ENCODE measurements at places on chromosomes 12 and 14.

DNA sequence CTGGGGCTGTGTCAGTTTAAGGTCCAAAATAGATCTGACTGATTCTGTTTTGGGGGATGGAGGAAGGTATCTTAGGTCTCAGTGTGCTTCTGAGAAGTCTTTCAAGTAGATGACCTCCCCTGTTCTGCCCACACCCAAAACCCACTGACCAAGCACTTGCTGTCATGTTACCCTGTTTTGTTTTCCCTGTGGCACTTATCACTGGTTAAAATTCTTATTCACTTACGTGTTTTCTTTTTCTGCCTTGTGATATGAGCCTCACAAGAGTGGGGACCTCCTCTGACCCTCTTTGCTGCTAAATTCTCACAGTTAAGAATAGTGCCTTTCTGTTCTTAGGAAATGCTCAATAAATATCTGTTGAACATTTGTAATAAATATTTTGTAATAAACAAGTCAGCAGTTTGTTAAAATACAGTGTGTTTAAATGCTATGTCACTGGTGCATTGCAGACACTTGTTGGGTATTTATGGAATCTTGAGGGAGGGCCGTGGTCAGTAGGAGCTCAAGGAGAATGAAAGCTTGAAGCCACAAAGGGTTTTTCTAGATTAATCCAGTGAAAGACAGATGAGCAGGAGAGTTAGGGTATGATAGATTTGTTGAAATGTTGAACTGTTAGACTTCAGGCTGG is 20.9 kb downstream of the PLEKHA5 start:
- H3K27ac ChIP-seq, result no peak overlapping the region
- peaks cover 4% of the 10 kb centered on the region for H3K4me1 ChIP-seq
- no peak for DNase-seq
- H3K4me3 ChIP-seq, result no peak overlapping the region
- no peaks in the 10 kb centered on the region for H3K36me3 ChIP-seq
- no peaks in the 10 kb centered on the region for H3K27me3 ChIP-seq

DNA sequence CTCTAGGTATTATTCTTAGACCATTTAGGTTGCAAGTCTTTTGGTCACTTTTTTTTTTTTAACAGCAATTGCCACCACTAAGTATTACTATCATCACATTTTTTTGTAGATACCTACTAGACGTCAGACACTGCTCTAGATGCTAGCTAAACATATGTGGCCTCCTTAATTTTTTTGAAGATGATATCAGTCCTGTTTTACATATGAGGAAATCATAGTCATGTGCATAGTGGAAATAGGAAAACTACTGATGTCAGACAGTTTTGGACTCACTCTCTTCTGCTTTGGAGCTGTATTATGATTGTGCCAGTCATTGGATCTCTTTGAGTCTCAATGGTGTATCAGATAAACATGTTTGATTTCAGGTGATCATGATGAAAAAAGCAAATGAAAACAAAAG is 304.3 kb downstream of the DIO2 start:
- H3K4me3 ChIP-seq, result no peak overlapping the region
- no peaks in the 10 kb centered on the region for H3K36me3 ChIP-seq
- H3K4me1 ChIP-seq, result no peaks in the 10 kb centered on the region
- H3K27ac ChIP-seq, result no peak overlapping the region

GRCh38 chr14:51081209-51081608 is 13.7 kb downstream of the TRIM9 start:
- H3K27ac ChIP-seq, result no peak overlapping the region
- H3K4me3 ChIP-seq, result no peak overlapping the region
- peaks cover 45% of the 10 kb centered on the region for H3K27me3 ChIP-seq
- DNase-seq, result no peak
- H3K4me1 ChIP-seq, result no peaks in the 10 kb centered on the region
- peaks cover 2% of the 10 kb centered on the region for H3K36me3 ChIP-seq

DNA sequence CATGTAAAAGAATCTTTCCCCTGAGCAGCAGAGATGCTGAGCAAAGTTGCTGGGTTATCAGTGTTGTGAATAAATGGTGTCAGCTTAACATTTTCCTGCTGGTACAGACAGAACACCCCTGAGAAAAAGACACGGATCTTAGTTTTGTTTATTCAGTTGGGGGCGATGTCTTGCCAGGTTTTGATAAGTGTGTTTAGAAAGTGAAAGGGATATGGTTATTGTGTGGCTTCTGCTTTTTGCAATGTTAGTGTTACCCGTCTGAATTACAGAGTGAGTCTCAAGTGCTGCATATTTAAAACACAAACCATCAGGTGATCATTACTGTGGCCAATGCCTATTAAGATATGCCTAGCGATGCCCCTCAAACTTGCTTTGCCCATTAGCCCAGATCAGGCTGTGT is 864.6 kb upstream of the SEL1L start:
- no peaks in the 10 kb centered on the region for H3K27me3 ChIP-seq
- H3K36me3 ChIP-seq, result no peaks in the 10 kb centered on the region
- no peaks in the 10 kb centered on the region for H3K4me1 ChIP-seq

- H3K4me1 ChIP-seq, result peaks cover 44% of the 10 kb centered on the region
- peak overlapping the region; percentile 82 for H3K27ac ChIP-seq
- H3K36me3 ChIP-seq, result peaks cover 90% of the 10 kb centered on the region
- no peak for DNase-seq
Observed at GRCh38 chr12:122870163-122870842, 25.6 kb downstream of the VPS37B start.

DNA sequence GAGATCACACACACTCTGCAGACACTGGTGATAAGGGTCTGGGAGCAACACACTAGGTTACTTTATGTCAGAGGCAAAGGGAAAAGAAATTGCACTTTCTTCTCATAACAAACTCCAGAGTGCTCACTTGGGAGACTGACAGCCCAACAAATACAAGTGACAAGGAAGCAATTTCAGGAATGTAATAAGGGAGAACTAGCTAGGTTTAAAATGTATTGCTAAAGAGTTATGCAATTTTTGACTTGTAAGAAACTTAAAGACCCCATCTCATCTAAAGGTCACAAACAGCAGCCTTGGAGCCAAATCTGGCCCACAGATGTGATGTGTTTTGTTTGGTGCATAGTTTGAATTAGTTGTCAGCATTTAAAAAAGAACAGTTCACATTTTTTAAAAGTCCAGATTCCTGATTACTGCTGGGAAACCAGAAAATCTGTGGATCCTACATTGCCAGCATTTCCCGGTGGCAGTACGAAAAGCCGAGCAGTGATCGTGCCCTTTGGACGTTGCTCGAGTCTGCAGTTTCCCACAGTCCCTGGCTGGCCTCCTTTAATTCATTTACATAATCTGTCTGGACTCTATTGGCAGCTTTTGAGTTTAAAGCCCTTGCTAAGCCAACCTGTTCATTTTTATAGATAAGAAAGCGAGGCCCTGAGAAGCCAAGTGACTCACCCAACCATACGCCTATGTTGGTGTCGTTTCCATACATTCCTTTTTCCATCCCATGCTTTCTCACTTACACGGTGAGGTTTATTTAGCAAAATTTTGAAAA is 42.0 kb upstream of the ETV6 start:
- DNase-seq, result no peak
- no peaks in the 10 kb centered on the region for H3K4me1 ChIP-seq
- no peaks in the 10 kb centered on the region for H3K36me3 ChIP-seq
- no peak overlapping the region for H3K27ac ChIP-seq
- H3K27me3 ChIP-seq, result no peaks in the 10 kb centered on the region

DNA sequence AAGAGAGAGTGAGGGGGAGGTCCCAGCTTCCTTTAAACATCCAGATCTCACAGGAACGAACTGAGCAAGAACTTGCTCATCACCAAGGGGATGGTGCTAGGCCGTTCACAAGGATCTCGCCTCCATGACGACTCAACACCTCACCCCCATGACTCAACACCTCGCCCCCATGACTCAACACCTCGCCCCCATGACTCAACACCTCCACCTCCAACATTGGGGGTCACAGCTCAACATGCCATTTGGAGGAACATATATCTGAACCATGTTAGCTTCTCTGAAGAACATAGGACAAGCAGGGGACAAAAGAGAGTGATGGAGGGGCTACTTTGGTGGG is 66.0 kb upstream of the LHX5 start:
- H3K4me3 ChIP-seq, result no peak overlapping the region
- peaks cover 45% of the 10 kb centered on the region for H3K27me3 ChIP-seq
- H3K4me1 ChIP-seq, result no peaks in the 10 kb centered on the region
- no peak for DNase-seq
- peaks cover under 1% of the 10 kb centered on the region for H3K36me3 ChIP-seq

DNA sequence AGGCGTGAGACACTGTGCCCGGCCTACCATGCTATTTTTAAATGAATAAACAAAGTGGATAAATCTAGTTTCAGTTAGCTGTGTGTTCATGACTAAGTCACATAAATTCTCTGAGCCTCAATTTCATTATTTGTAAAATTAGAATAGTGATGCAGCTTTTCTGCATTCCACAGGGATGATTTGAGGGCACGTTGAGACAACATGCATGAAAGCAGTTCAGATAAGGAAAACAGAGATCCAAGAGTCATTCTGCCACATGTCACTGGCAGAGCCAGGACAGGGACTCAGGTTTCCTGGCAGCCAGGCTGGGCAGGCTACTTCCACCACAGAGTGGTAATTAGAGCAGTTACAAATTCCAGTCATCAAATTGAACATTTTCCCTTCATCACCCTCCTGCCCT is 2.9 kb upstream of the PPP4R4 start:
- no peak for DNase-seq
- H3K4me3 ChIP-seq, result no peak overlapping the region
- H3K4me1 ChIP-seq, result peaks cover 19% of the 10 kb centered on the region
- H3K27me3 ChIP-seq, result peaks cover 14% of the 10 kb centered on the region
- H3K27ac ChIP-seq, result no peak overlapping the region

- no peaks in the 10 kb centered on the region for H3K36me3 ChIP-seq
- H3K27ac ChIP-seq, result no peak overlapping the region
- H3K27me3 ChIP-seq, result no peaks in the 10 kb centered on the region
- H3K4me3 ChIP-seq, result no peak overlapping the region
- no peaks in the 10 kb centered on the region for H3K4me1 ChIP-seq
Observed at GRCh38 chr12:100842156-100842555, 47.6 kb downstream of the ANO4 start.

GRCh38 chr14:39576258-39576657 is 144.0 kb upstream of the FBXO33 start:
- H3K36me3 ChIP-seq, result no peaks in the 10 kb centered on the region
- no peaks in the 10 kb centered on the region for H3K27me3 ChIP-seq
- H3K4me3 ChIP-seq, result no peak overlapping the region
- H3K4me1 ChIP-seq, result no peaks in the 10 kb centered on the region
- H3K27ac ChIP-seq, result no peak overlapping the region

DNA sequence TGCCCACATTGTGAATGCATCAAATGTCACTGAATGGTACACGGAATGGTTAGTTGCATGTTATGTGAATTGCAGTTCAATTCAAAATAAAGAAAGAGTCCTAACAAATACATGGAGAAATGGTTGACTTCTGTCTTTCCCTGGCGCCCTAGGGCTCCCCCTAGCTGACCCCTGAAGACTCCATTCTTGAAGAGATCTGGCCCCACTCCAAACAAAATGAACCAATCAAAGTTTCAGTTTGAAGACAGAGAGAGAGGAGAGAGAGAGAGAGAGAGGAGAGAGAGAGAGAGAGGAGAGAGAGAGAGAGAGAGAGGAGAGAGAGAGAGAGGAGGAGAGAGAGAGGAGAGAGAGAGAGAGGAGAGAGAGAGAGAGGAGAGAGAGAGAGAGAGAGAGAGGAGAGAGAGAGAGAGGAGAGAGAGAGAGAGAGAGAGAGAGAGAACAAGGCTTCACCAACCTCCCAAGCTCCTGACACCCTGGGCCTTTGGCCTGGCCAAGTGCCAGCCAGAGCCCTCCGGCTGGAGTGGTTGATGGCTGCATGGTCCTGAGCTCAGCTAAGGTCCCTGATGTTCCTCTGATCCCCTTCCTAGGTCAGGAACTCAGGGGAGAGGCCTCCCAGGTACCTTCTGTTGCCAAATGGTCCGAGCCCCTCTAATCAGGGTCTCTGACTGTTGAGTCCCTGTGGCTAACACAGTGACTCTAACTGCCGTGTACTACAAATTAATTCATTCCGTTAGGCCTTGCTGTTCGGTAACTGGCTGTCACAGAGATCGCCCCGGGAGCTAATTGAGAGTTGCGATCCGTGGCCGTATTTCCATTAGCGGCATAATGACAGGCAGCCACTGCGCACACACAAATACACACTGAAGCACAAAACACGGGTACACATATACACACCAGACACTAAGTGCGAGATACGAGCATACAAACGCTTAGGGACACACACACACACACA is 188.8 kb downstream of the ESRRB start:
- H3K4me1 ChIP-seq, result peaks cover 10% of the 10 kb centered on the region
- H3K27me3 ChIP-seq, result peaks cover 14% of the 10 kb centered on the region
- H3K27ac ChIP-seq, result no peak overlapping the region
- no peak overlapping the region for H3K4me3 ChIP-seq
- DNase-seq, result no peak
- H3K36me3 ChIP-seq, result peaks cover 3% of the 10 kb centered on the region

Measured in effector memory CD8-positive, alpha-beta T cell (primary cell).